Stimulated activated naive CD8-positive, alpha-beta T cell treated with anti-CD3 and anti-CD28 coated beads, Interleukin-15, amount 100 ng/mL, for 72 hours (primary cell): ENCODE measurements at places on chromosomes 11 and 22.

GRCh38 chr11:66882561-66883015 is 25.7 kb downstream of the LRFN4 start:
- DNase-seq, result no peak

DNA sequence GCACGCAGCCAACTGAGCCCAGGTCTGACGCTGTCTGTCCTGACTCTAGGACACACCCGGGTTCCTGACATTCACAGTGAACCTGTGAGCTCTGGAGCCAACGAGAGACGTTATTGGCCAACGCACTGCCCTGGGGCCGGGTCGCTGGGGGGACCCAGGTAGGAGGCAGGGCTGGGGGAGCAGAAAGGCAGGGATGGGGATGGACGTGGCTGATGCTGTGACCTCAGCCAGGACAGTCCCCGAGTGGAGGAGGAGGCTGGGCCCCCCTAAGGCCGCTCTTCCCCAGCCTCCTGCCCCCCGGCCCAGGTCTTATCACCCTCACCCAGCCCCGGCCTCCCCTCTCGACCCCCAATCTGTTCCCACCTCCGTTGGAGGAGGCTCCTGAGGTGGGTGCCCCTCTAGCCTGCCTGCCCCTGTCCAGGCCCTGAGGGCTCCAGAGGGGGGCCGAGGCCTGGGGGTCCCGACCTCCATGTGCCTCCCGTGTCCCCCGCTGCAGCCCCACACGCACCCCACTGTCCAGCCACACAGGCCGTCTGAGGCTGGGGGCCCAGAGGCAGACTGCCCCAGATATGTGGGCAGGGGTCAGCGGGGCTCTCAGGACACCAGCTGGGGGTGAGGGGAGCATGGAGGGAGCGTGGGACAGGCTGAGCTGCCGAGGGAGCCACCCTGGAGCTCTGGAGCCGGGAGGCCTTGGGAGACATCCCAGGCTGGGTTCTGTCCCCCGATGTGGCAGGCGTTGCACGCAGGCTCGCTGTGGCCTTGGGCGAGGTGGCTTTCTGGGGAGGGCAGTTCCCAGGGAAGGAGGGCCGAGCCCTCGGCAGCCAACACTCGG is 29.2 kb upstream of the MUC5AC start:
- DNase-seq, result peak; percentile 8

DNA sequence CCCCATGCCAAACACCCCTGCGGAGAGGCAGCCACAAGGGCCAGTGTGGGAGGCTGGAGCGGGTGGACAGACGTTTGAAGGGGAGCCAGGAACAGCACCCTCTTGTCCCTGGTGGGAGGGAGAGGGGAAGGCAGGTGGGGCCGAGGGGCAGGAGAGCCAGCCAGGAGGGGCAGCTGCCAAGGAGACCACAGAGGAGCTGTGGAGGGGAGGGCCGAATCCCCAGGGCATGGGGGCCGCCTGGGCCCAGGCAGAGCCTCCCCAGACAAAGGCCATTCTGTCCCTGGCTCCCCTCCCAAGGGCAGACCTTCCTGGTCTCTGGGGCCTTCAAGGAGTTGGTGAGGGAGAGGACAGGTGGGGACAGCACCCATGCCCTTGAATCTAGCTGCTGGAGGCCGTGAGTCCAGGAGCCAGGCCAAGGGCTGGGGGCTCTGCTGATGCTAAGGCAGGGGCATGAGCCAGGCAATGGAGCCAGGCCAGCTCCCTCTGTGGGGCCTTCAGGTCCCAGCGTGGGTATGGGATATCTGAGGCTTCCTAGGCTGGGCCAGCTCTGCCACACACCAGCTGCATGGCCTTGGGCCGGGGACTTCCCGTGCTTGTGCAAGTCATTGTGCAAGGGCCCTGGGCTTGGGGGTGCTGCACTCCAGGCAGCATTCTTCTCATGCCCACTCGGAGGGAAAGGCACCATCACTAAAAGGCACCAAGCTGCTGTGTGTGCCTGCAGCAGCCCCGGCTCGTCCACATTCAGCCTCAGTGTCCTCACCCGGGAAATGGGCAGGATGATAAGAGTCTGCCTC is 11.4 kb downstream of the EMID1 start:
- no peak for DNase-seq

DNA sequence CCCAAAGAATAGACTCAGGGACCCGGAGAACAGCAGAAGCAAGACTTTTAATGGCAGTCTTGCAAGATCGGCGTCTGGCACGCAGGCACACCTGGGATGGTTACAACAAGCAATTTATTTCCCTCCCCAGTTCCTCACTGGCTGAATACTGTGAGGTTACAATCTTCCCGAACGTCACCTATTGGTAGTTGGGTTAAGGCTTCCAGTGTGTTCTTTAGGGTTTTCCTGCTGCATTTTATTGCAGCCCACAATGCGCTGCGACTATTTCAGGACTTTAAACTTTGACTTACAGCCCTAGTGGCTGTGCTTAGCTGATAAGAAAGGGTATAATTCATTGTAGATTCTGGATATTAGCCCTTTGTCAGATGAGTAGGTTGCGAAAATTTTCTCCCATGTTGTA is 11.5 kb upstream of the TRIM68 start:
- DNase-seq, result no peak

DNA sequence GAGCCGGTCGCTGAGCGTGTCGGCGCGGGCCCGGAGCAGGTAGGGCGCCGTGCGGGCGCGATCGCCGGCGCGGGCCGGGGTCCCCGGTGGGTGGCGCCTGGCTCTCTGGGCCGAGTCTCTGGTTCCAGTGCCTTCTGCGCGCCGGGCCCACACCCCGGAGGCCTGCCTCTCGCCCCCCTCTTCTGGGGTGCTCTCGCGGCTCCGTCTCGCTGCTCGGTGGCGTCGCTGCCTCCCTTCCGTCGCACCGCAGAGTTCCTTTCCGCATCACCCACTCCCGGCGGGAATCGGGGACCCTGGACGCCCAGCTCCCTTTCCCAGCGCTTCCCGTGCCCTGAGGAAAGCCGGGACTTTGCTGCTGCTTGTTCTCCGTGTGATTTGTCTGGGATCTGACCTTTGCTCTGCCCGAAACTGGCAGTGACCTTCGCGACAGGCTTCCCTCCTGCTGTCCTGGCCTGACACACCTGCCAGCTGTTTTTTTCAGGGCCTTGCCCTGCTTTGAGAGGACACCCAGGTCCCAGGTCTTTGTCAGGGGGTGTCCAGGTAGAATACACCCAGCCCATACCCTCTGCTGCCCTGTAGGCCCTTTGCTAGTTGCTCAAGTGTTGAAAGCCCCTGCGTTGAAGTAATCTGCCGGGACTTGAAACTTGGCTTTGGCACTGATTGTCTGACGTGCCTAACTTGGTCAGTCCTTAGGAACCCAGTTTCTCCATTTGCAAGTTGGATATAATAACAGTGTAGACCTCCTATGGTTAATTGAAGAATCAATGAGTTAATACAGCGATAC is 711 bp downstream of the FDX1 start:
- peak; percentile 56 for DNase-seq

DNA sequence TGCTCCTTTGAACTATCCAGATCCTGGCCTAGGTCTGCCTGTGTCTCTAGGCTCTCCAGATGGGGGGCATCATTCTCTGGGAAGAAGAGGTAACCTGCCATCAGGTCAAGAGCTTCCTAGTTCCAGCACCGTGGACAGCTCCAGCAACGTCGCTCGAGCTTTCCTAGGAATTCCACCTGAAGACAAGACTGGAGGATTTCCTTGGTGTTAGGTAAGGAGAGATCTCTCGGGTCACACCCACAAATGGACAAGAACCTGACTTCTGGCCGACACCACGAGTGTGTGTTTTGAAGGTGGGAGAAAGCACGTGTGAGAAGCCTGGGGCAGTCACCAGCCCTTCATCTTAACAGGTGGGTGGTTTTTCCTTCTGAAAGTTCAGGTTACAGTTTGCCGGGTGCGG is 1.2 kb downstream of the PRG3 start:
- no peak for DNase-seq

GRCh38 chr11:113449743-113450142 is 25.5 kb downstream of the DRD2 start:
- no peak for DNase-seq

GRCh38 chr11:76708972-76709660 is 38.6 kb upstream of the LRRC32 start:
- no peak for DNase-seq

DNA sequence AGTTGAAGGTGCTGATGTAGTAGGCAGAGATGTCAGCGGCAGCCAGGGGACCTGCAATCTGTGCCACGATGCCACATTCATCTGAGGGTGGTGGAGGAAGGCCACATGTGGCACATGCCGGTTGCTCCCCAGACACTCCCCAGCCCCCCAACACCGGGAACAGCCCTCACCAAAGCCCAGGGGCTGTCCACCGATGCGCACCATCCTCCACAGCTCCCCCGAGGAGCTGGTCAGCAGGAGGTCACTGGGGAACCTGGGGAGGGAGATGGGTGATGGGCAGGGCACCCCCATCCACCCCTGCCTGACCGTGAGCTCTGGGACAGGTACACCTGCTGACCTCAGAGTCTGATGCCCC is 3.5 kb downstream of the CASTOR1 start:
- no peak for DNase-seq

DNA sequence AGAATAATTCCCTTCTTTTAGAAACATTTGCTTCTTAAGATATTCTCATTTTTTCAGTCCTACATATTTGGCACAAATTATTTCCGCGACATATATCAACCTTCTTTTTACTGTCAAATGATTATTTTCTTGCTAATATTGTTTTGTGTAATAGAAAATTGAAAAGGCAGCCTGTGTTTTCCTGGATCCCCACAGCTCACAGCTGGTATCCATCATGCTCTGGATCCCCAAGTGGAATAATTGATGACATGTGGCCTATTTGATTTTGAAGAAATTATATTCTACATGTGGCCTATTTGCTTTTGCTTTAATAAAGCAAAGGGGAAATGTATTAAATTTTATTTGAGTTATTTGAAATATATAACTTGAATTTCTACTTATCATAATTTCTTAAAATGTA is 199.4 kb upstream of the LUZP2 start:
- DNase-seq, result no peak

DNA sequence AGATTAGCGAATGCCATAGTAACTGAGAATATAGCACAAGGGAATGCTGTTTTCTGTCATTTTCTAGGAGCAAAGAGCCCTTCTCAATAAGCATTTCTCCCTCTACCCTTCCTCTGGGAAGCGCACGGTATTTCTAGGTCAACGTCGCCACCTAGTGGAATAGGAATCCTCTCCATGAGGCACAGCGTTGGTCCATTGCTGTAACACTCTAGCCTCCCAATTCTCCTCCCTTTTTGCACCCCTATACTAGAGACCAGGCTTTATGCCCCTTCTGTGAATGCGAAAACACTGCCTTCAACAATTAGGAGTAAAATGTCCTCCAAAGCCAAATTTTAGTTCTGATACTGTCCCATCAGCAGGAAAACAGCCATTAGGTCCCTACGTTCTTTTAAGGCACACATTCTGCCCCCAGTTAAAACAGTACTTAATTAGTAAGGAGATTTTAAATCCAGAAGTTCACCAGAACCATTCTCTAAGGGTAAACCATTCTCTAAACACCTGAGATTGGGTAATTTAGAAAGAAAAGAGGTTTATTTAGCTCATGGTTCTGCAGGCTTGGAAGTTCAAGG is 12.8 kb upstream of the HYLS1 start:
- DNase-seq, result peak; percentile 35
